Aorta (tissue), 5 donors: ENCODE measurements at places on chromosomes 1 and 21.

DNA sequence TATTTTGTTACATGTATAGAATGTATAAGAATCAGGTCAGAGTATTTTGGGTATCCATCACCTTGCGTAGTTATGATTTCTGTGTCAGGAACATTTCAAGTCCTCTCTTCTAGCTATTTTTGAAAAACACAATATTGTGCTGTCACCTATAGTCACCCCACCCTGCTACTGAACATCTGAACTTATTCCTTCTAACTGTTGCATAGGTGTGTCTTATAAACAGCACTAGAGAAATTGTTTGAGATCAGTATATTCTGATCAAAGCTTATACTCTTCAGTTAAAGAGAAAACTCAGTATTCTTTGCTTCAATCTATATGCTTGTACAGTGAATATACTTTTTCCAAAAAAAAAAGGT, 96.0 kb downstream of the ASH1L start:
- no peak for DNase-seq

DNA sequence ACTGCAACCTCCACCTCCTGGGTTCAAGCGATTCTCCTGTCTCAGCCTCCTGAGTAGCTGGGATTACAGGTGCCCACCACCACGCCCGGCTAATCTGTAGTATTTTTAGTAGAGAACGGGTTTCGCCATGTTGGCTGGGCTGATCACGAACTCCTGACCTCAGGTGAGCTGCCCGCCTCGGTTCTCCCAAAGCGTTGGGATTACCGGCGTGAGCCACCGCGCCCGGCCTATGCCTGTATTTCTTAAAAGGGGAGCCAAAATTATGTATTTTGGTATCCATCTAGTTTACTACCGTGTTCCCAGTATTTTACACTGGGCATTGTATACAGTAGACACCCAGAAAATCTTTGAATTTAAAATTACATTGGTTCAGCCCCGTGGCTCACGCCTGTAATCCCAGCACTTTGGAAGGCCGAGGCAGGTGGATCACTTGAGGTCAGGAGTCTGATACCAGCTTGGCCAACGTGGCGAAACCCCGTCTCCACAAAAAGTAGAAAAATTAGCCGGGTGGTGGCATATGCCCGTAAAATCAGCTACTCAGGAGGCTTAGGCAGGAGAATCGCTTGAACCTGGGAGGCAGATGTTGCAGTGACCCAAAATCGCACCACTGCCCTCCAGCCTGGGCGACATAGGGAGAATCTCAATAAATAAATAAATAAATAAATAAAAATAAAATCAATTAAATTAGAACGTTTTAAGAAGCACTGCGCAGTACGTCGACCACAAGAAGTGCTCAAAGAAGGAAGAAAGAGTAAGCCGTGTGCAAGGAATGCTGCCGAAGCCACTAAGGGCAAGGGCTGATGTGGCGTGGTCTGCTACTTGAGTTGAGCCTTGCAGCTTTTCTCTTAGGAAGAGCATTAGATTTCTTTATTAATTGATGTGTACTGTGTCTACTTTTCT, 1.5 kb upstream of the THRAP3 start:
- DNase-seq: no peak

DNA sequence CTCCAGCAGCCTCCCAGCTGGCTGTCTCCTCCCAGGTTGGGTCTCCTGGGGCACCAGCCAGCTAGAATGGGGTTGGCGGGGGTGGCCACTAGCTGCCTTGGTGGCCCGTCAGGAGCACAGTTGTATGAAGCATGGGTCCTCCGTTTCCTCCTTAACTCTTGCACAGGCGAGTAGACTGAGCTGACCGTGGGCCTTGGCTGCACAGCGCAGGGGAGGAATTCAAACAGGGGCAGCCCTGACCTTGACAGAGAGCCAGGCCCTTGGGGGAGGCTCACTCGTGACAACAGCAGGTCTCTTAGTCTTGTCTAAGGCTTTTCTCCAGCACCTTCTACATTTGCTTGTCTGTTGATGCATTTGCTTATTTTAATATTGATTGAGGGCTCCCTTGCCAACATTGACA, 114.1 kb downstream of the PRDM2 start:
- DNase-seq: no peak

DNA sequence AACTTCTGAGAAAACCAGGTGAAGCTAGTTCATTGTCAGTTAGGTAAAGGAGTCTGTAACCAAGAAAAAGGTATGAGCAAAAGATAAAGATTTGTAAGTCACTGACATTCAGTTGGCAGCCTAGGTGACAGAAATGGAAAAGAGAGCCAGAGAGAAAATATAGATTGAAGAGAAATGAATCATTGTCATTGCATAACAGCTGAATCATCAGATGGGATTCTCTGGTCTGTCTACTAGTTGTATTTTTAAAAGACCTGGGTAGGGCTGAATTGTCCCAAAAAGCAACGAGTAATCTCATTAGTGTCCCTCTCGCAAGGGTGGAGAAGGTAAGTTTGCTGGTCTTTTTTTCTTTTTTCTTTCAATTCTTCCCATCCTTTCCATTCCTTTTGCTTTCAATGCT, 36.6 kb downstream of the PTGS2 start:
- no peak for DNase-seq

DNA sequence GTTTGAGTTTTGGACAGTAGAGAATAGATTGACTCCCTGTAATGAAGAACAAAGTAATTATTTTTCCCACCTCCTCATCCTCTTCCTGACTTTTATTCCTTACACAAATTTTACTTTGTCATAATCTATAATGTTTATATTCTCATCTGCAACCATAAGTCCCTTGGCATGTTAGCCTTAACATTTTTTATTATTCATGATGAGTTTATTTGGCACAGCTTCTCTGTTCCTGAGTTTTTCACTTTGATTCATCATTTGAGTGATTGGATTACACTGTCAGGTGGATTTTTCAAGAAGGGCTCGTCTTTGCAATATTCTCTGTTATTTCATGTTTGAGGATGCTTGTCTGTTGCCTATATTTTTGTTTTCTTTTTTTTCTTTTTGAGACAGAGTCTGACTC, 35.7 kb downstream of the TNFRSF8 start:
- DNase-seq: no peak

DNA sequence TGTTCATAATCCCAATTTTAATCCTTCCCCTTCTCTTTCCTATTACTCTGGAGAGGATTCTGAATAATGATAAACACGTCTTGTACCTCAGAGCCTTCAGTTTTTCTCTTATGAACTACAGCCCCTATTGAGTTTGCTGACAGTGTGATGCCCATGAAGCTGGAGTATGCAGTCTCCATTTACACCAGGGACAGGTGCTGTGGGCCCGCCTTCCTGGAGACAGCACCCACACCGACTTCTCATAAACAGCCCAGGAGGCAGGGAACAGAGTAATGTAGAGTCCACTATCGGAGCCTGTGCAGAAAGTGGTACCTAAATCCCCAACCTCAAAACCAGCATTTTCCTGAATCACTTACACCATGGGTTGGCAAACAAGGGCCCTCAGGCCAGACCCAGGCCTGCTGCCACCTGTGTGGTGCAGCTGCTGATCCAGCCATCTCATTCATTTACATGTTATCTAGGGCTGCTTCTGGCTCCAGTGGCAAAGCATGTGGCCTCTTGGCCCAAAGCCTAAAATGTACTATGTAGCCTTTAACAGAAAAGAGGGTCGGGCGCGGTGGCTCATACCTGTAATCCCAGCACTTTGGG, 95.1 kb upstream of the KRTAP19-8 start:
- DNase-seq: no peak

DNA sequence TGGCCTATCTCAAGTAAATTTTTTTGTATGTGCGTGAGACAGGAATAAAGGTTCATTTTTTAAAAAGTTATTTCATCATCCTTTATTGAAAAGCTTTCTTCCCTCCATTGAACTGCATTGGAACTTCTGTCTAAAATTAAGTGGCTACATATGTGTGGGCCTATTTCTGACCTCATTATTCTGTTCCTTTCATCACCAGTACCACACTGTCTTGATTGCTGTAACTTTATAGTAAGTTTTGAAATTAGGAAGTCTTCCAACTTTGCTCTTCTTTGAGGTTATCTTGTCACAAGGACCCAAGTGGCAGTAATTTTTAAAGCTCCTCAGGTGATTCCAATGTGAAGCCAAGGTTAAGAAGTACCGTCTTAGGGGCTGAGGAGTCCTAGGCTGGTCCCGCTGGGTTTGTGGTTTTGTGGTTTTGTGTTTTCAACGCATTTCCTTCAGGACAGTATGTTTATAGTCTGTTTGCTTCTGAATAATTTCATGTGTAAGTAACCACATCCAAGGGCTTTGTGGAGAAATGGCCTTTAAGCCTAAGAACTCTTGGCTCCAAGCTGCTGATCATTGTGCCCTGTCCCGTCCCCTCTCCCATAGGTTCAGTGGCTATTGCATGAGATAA, 12.4 kb upstream of the SCAF4 start:
- no peak for DNase-seq

DNA sequence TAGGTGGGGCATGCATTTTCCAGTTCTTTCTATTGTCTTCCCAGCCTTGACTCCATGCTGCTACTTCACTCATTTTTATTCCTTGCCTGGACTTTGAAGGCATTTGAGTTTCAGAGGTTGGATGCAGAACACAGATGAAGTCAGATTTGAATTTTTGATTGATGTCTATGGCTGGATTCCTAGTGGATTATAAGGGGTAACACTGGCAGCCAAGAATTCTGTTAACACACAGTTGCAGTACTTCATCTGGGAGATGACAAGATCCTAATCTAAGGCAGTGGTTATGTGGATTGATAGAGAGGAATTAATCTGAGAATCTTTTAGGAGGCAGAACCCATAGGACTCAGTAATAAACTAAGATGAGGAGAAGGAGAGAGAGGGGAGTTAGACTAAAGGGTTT, 439.0 kb upstream of the USP24 start:
- no peak for DNase-seq

DNA sequence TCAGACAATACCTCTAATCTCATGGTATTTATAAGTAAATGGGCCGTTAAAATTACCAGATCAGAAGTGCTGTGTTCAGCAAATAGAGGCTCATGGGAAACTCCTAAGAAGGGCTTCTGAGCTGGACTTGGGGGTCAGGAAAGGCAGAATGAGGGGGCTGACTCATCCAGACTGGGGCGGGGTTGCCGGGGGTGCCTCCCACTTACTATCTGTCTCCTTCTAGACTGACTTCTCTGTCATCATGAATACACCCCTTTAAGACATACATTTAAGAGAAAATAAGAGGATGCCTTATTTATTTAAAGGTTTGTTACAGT, 96.0 kb upstream of the ERRFI1 start:
- peak; percentile 81 for DNase-seq

- DNase-seq: no peak
Measured at GRCh38 chr1:18126616-18127015, 19.0 kb downstream of the IGSF21 start.

- DNase-seq: no peak
Measured at GRCh38 chr1:235835226-235835625, 31.5 kb downstream of the LYST start.

GRCh38 chr1:20590306-20590777, 1.4 kb downstream of the CDA start:
- no peak for DNase-seq

- DNase-seq: no peak
Measured at GRCh38 chr1:25698252-25698651, 81.7 kb downstream of the MAN1C1 start.

DNA sequence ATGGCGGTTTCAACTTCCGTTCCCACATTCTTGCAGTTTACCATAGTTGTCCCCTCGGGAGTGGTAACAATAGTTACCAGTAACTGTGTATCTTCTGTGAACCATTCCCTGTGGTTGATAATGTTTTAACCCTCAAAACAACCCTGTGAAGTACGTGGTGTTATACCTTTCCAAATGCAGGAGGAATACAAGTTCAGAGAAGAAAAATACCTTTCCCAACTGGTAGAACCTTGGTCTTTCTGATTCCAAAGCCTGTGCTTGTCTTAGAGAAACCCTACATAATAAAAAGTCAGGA, 789 bp downstream of the BTF3L4 start:
- DNase-seq: no peak

GRCh38 chr1:229365569-229365968, 22.7 kb upstream of the CCSAP start:
- DNase-seq: no peak

- DNase-seq: no peak
Measured at GRCh38 chr21:14554948-14555347, 8.8 kb upstream of the SAMSN1 start.

- no peak for DNase-seq
Measured at GRCh38 chr1:245261786-245262185, 107.0 kb downstream of the KIF26B start.

- peak; percentile 81 for DNase-seq
Measured at GRCh38 chr1:209435654-209436566, 147.6 kb upstream of the CAMK1G start.

GRCh38 chr1:104238991-104239390, 489.3 kb downstream of the AMY1C start:
- no peak for DNase-seq

- DNase-seq: no peak
Measured at GRCh38 chr1:3536420-3537195, 74.7 kb downstream of the MEGF6 start.

GRCh38 chr1:178339834-178340233, 156.9 kb downstream of the CLEC20A start:
- DNase-seq: no peak

DNA sequence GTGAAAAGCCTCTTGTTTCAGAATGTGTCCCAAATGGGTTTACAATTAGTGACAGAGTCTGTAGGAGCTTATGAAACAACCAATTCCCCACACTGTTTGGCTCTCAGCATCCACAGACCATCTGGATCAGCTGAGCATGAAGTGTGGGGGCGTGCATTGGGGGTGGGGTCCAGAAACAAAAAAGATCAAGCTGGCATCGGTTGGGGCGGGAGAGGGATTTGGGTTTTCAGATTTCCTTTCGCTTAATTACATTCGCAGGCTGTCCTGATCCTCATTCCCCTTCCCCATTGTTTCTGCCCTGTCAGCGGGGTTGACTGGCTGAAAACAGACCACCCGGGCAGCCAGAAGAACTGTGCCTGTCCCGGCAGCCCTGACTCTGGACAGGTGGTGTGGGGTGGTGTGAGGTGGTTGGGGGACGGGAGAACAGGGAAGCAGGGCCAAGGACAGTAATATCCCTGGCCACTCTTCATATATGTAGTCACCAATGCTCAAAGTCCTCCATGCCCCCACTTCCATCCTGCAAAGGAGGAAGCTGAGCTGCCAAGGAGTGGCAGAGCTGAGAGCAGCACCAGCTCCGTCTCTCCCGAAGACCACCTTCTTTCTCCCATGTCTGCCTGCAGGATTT, 92.0 kb downstream of the IER5 start:
- no peak for DNase-seq

GRCh38 chr1:192602757-192603156, 27.2 kb downstream of the RGS1 start:
- DNase-seq: no peak

DNA sequence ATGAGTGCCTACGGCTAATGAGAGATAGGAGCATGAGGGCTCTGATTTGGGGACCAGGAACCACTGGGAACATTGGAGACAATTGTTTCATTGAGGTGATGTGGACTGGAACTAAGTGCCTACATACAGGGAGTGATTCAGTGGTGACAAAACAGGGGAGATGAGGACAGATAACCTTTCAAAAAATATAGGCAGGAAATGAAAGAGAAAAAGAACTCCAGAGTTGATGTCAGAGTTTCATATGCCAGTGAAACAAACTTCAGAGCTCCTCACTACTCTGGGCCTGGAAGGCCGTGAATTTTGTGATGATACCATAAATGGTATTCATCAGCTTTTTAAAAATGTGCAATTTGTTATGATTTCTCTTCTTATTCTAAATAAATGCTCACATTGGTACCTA, 39.3 kb downstream of the FASLG start:
- no peak for DNase-seq

- no peak for DNase-seq
Measured at GRCh38 chr1:177287270-177287669, 116.5 kb downstream of the BRINP2 start.
